Islet precursor cell (in vitro differentiated cells): ENCODE measurements at places on chromosomes 6 and 20.
A peak's percentile ranks its signal among the peaks of the same experiment; 100 is the strongest.

DNA sequence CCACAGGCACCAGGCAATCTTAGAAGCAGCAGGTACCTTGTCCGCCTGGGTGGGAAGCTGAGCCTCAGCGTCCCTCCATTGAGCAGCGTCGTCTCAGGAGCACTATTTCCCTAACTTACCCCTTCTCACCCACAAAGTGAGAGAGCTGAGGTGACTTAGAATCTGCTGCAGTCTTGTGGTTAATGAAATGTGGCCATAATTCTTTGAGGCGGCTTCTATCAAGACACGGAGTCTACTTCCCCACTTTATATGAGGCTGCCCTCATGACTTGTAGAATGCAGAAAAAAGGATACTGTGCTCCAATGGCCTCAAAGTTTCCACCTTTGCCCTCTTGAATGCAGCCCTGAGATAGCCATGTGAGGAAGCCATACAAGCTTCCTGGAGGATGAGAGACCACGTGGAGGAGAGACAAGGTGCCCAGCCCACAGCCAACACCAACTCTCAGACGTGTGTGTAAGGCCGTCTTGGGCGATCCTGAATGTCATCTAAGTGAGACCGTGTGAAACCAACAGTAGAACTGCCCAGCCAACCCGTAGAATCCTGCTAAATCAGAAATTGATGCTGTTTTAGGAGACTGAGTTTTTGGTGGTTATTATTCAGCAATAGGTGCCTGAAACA, 9.1 kb upstream of the TAGAP start:
- peak; percentile 30 for DNase-seq

- DNase-seq: peak; percentile 24
These were observed 30.0 kb upstream of the ZBP1 start for GRCh38 chr20:57650266-57650665.

- no peak for DNase-seq
These were observed 66.2 kb downstream of the SLC22A23 start for GRCh38 chr6:3390698-3391097.

- DNase-seq: no peak
These were observed 5.6 kb downstream of the SGK2 start for GRCh38 chr20:43564455-43564854.

GRCh38 chr6:130742131-130742681, 85.0 kb upstream of the SMLR1 start:
- DNase-seq: no peak

GRCh38 chr6:79077715-79078074, 359 bp downstream of the PHIP start:
- no peak for DNase-seq

DNA sequence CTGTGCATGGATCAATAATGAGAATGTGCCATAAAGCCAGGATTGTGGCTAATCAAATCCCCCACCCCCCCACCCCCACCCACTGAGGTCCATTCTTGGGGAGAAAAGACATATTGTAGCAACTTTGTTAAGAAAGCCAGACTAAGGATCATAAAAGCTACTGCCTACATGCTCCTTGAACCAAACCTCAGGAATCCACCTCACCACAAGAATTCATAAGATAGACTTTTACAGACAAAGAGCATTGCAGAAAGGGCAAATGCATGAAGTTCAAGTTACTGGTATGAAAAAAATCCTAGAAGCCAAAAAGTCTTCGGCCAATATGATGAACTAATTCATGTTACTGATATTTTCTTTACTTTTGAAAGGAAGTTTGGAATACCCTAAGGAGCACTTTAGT, 187.9 kb upstream of the ARID1B start:
- no peak for DNase-seq

DNA sequence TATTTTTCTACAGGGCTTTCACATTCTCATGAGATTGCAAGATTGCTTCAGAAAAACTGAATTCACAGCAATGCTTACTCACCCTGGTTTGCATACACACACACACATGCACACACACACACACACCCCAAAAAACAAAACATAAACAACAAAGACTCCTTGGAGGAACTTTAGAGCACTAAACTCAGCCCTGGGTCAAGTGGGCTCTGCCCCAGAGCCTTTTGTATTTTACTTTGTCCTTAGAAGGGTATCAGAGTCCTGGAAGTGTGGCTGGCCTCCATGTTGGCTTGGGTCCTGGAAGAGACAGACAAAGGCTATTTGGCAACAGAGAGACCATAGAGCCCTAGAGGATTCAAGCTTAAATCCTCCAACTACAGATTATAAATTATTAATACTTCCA, 8.0 kb upstream of the CST9 start:
- no peak for DNase-seq

DNA sequence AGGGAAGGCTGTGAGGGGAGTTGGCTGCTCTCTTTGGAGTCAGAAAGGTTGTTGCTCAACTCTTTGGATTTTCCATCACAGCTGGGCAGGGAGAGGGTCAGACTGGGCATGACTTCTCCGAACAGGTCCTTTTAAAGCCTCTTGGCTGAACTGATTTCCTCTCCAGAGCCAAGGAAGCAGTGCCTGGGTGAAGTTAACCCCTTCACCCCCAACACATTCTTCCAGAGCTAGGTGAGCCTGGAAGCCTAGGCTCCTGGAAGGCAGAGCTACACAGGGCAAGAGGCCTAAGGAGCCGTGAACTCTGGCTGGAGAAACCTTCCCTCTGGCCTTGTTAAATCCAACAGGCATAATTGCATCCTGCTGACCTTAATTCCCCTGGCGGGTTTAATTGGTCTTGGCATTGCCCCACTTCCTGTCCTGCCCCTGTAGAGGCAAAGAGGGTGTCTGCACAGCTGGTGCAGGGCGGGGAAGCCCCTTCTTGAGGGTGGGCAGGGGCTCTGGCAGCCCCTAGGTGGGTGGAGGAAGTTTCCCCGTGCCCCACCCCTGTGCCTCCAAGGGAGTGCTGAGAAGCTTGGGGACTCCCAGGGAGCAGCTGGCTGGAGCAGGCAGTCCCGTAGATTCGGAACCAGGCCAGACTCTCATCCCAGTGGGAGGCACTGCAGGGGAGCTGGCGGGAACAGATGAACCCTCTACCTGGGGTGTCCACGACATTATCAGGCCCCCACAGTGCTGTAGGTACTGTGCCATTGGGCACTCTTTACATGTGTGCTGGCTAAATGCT, 3.6 kb upstream of the MYLK2 start:
- no peak for DNase-seq

DNA sequence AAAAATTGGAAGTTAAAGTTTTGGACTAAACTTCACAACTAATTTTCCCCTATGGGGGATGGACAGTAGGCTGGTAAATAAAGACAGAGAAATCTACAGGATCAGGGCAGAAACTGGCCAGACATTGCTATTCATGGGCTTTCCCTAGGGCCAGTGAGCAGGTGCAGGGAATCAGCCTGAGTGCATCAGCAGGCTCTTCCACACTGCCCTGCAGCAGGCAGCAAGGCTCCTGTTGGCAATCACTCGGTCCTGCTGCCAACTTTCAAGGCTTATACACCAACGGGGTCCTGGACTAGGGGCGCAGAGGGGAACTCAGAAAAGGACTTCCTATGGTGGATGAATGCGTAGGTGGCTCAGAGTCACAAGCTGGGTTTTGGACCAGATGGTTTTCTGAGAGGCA, 59.8 kb upstream of the NHSL1 start:
- no peak for DNase-seq

- DNase-seq: no peak
These were observed 31.2 kb downstream of the FASTKD5 start for GRCh38 chr20:3128275-3128984.

DNA sequence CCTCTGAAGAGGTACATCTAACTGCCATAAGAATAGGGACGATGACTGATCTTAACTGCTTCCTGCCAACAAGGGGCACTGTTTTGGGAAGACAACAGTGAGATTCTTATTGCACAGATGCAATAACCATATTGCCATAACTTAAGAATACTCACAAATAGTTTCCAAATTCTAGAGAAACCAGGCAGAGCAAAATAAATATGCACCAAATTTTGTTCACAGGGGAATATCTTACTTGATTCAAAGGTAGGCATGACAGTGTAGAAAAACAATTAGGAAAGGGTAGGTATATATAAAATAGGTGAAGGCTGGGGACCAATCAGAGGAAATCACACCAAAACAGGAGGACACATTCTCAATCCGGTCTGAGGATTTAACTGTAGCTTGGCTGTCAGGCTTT, 49.9 kb upstream of the CST7 start:
- no peak for DNase-seq

DNA sequence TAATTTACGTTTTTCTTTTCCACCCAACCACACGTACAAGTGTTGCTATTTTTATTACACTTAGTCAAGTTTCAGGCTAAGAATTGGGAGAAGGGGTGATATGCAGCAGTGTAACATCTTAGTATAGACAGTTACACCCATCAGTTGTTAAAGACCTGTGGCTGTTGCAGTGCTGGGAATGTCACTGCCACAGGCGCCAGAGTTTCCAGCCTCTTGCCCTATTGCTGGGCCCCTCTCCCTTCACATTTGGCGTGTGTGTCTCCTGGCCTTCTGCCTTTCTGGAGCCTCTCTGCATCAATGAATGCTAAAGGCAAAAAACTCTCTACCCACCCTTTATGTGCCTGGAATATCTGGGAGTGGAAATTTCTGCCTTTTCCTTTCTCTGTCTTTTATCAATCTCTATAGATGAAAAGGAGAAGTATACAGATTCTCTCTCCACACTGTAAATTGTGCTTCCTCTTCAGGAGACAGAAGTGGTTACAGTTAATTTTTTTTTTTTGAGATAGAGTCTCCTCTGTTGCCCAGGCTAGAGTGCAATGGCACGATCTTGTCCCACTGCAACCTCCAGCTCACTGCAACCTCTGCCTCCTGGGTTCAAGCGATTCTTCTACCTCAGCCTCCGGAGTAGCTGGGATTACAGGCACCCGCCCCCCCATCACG, 73.0 kb downstream of the TIAM2 start:
- DNase-seq: no peak

- DNase-seq: peak; percentile 66
These were observed 243.2 kb downstream of the ANKRD60 start for GRCh38 chr20:57985278-57985677.

DNA sequence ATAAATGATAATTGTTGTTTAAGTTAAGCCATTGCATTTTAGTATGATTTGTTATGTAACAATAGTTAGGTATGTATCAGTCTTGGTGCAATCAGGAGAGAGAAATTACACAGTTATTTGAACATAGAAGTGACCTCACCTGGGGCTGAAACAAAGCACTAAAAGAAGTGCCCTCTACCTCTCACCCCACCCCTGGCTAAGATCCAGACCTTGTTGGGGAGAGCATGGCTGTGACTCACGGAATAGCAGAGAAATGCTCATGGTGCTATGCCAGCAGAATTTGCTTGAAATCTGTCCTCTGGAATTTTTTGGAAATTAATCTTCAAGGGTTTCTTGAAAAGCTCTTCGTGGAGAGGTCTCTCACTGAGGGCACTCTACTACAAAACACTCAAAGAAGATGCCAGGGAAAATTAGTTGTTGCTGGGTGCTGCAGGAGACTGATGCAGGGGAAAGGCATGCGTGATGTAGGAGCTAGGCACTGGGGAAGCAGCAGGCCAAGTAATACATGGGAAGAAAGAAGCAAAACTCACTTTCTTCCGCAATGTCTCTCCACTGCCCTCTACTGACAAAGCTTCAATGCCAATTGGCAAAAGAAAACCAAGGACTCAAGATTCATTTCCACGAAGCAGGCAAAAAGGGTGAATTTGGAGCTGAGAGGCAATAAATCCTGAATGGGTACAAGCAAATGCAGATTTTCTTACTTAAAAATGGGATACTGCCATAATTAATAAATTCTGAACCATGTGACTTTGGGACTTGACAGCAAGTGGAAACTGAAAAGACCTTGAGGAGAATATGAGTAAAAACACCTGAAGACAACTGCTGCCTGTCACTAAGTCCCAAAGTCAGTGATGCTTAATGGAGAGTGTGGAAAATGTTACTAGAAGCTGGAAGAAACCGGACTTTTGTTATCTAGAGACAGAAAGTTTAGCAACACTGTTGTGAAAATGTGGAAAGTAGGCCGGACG, 136.3 kb upstream of the ZNF184 start:
- DNase-seq: peak; percentile 86

GRCh38 chr20:2865630-2866029, 7.7 kb upstream of the PTPRA start:
- DNase-seq: no peak

DNA sequence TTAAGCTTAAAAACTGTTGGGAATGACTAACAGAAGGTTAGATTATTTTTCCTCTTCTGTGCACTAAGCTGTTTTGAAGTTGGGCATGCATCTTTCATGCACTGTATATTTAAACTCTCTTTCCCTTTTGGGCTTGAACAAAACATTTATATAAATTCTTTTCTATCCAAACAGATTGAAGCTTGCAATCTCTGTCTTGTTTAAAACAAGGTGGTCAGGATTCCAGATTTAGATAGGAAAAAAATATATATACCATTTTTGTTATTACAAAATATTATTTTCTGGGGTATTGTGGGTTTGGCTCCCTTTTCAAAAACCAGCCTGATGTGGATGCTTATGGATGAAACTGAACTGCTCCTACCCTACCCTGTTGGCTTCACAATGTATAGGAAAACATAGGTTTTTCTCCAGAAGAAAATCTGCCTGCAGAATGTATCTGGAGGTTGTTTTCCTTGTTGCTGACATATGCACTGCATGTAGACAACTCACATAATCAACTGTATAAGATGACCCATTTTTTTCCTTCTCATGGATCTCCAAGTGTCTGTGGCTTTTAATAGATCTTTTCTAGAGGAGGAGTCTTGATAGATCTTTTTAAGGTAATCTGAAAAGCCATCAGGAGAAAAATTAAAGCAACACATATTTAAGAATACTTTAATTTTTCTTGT, 146.3 kb downstream of the PRL start:
- DNase-seq: no peak

GRCh38 chr6:56652994-56653393, 10.3 kb upstream of the DST start:
- DNase-seq: no peak

GRCh38 chr6:145689529-145689928, 45.8 kb downstream of the EPM2A start:
- no peak for DNase-seq

GRCh38 chr6:150685860-150686259, 86.2 kb downstream of the PLEKHG1 start:
- DNase-seq: no peak

DNA sequence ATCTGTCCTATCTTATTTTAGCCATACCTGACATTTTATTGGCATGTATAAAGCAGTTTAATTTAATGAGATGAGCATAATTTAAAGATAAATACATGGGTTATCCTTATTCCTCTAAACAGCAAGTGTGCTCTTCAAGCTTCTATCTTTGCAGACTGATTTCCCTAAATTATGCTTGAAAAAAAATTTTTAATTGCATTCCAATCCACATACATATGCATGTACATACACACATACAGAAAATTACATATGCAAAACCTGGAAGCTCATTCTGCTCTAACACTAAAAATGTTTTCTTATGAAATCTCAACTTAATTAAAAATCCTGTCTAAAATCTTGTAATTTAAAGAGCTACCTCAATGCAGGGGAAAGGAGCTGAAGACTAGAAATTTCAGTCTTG, 35.3 kb downstream of the FKBP1C start:
- no peak for DNase-seq

DNA sequence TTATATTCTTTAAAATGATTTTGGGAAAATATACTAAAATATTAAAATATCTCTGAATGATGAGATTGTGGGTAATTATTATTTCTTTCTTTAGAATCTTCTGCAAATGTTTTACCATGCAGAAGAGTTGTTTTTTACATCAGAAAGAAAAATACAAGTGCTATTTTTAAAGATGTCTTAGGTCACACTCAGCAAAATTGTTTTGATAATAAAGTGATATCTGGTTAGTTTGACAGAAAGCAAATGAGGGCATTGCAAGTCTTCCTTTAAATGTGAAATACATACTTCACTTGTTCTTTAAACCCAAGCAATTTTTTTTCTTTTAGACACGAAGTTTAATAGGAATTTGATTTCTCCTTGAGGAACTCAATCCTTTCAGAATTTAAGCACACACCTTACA, 43.6 kb upstream of the STXBP5 start:
- no peak for DNase-seq
